ENCODE measurements at places on chromosomes 5 and 9. TPM values are rescaled to one million over a fixed set of nuclear protein-coding genes. Genes with fewer than 3 reads are reported as not detected.

The SPATA31C1 gene
- not detected for total RNA-seq

The PRSS3 gene
- 16.4 TPM for total RNA-seq

The EHMT1 gene
- 36.1 TPM for total RNA-seq

The CCDC183 gene
- not detected for total RNA-seq

The GRM6 gene
- total RNA-seq: not detected

The FOXI1 gene
- not detected for total RNA-seq

The PLCXD3 gene
- total RNA-seq: under 0.01 TPM

The ZNF608 gene
- 15.1 TPM for total RNA-seq

The ZNF367 gene
- 4.7 TPM for total RNA-seq

The INSL4 gene
- not detected for total RNA-seq

The C9orf72 gene
- total RNA-seq: 5.0 TPM

The RICTOR gene
- 35.7 TPM for total RNA-seq

The PCDHB1 gene
- not detected for total RNA-seq

The DMRTA1 gene
- under 0.01 TPM for total RNA-seq

The IFNA6 gene
- not detected for total RNA-seq

The TMEM232 gene
- 0.56 TPM for total RNA-seq

The EFNA5 gene
- 1.6 TPM for total RNA-seq

The PKD2L2 gene
- total RNA-seq: not detected

The PRUNE2 gene
- total RNA-seq: 1.4 TPM

The OR1J1 gene
- total RNA-seq: not detected

The VCP gene
- 516 TPM for total RNA-seq

The RASA1 gene
- 45.7 TPM for total RNA-seq
